ENCODE measurements at places on chromosomes 3 and 15.
A peak's percentile ranks its signal among the peaks of the same experiment; 100 is the strongest.

DNA sequence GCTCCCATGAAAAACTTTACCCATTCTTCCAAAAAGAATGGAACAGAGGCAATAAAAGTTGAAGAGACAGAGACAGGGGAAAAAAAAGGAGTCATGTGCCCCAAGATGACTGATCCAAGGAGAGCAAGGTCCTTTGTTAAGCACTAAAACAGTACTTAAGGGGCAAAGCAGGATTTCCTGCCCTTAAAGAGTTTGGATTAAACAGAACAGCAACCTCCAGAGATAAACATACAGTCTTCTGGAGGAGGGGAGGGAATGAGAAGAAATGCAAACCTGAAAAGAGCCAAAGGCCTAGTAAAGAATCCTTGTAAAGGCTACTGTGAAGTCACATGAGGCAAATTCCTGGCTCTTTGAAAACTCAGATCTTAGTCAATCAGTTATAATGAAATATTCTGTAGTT is 38.2 kb downstream of the SHQ1 start:
- no peak for DNase-seq

- DNase-seq: no peak
Observed at GRCh38 chr3:42996021-42996420, 16.9 kb downstream of the GASK1A start.

DNA sequence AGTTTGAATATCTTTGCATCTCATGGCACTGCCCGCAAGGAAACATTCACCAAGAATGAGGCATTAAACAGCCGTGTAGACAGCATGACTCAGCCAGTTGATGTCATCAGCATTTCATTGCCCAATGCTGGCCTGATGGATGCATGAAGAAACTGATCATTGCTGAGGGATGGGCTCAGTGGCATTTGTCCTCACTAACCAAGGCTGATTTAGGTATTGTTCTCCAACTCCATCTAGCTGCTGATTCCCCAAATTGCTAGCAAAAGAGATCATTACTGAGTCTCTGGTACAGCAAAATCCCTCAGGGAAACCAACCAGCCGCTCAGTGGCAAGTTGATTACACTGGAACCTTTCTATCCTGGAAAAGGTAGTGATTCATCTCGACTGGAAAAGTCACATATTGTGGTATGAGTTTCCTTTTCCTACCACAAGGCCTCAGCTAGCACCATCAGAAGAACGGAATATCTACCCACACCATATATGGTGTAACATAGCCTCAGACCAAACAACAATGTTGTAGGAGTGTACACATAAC is 186.5 kb upstream of the GAP43 start:
- no peak for DNase-seq

- DNase-seq: no peak
Observed at GRCh38 chr15:44015545-44016305, 179.3 kb downstream of the FRMD5 start.

GRCh38 chr3:55609230-55609827 is 122.2 kb upstream of the WNT5A start:
- no peak for DNase-seq

DNA sequence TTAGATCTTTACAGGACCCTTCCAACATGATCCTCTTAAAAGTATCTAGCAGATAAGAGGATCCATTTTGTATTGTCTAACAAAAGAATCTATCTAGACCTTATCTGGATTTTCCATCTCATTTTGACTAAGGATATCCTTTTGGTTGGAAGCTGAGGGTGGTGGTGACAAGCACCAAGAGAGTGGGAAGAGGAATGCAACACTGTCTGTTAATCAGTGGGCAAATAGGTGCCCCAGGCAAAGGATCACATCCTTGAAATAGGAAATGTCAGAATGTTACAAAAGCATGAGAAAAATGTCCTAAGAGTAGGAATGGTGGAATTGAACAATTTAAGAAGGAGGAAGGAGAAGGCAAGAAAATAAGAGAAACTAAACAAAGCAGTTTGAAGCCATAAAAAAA is 420.7 kb upstream of the CNTN3 start:
- no peak for DNase-seq

DNA sequence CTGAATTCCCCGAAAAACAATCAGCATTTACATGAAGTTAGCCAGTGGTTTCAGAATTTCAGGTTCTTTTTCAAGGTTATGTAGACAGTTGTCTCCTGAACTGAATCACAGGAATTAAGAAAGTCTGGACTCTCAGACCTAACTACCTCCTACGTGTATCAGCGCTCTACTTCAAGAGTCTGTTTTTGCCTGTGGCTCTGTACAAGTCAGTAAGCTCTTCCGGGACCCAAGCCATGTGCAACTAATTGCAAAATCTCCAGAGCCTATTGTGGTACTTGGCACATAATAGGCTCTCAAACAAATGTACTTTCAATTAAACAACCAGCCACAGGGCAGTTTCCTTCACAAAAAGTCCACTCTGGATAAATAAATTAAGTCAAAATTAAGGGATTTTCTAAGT is 414.2 kb downstream of the PDCD6IP start:
- DNase-seq: peak; percentile 17

DNA sequence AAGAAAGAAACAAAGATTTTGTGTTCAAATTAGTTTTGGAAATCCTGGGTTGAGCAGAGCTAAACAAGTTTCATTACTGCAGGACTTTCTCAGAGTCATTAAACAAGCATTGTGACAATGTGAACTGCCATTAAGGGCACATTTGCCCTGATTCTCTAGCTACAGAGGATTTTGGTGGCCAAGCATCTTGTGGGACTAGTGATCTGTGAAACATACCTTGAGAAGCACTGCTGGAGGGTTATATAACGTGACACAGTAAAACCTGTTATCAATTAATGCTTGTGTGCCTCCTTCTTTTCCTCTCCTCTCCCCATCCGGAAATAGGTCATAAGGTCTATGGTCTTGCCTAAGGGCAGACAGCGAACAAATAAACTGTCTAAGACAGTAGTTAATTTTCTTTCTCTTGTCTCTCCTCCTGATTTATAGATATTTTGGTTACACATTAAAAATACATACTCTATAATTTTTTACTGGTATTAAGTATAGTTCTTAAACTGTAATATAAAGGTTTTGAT is 167.3 kb upstream of the NANOGP8 start:
- no peak for DNase-seq

GRCh38 chr15:94015324-94015723 is 216.0 kb upstream of the MCTP2 start:
- no peak for DNase-seq

- DNase-seq: no peak
Observed at GRCh38 chr3:43915546-43915945, 224.8 kb downstream of the ABHD5 start.

- DNase-seq: no peak
Observed at GRCh38 chr3:52068055-52068571, 11.7 kb upstream of the DUSP7 start.

- no peak for DNase-seq
Observed at GRCh38 chr3:21407743-21408142, 343.3 kb downstream of the ZNF385D start.

GRCh38 chr3:31629054-31629453 is 96.3 kb downstream of the STT3B start:
- no peak for DNase-seq

DNA sequence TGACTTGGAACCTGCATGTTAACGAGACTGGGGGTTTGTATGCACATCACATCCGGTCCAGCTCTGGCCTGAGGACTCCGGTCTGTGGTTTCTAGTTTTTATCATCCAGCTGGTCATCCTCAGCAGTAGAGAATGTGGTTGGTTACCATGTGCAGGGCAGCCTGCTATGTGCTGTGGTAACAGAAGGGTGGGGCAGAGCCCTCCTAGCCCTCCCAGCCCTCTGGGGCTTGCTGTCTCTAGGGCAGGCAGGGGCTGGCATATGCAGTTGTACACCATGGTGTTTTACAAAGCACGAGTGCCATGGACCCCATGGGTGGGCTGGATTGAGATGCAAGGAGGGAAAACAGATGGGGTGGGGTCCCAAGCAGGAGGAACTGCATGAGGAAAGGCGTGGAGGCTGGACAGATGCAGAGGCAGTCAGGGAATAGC is 70.2 kb downstream of the APBA2 start:
- no peak for DNase-seq

- DNase-seq: no peak
Observed at GRCh38 chr3:98670020-98670419, 76.6 kb upstream of the CPOX start.

DNA sequence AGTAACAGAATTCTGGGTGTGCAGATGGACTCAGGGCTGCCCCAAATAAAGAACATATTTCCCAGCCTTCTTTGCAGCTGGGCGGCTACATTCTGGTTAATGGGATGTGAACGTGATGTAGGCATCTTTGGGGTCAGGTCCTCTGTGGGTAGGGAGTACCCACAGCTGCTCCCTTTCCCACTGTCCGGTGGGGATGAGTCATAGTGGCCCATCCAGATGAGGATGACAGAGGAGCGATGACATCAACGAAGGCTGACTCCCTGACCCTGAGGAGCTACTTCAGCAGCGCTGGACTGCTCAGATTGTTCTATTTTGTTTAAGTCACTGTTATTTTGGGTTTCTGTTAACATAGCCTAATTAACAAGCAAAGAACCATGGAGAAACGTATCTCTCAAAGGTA is 38.0 kb downstream of the SRPRB start:
- peak; percentile 54 for DNase-seq

DNA sequence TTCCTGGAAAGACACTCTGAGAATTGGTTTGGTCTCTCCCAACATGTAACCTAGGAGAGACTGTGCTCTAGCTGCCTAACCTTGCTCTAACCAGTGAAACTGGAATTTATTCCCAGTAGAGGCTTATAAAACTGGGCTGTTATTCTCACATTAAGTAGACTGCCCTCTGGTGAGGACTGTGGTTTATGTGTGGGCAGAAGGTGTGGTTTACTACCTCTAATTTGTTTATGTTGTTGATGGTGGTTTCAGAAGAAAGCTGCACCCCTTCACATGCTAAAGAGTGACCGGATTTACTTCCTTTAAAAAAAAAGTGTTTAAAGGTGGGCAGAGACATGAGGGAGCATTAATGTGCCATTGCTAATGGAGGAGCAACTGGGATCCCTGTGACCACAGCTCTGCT is 273.2 kb downstream of the MECOM start:
- DNase-seq: no peak
